ENCODE measurements at places on chromosomes 11 and 22.

DNA sequence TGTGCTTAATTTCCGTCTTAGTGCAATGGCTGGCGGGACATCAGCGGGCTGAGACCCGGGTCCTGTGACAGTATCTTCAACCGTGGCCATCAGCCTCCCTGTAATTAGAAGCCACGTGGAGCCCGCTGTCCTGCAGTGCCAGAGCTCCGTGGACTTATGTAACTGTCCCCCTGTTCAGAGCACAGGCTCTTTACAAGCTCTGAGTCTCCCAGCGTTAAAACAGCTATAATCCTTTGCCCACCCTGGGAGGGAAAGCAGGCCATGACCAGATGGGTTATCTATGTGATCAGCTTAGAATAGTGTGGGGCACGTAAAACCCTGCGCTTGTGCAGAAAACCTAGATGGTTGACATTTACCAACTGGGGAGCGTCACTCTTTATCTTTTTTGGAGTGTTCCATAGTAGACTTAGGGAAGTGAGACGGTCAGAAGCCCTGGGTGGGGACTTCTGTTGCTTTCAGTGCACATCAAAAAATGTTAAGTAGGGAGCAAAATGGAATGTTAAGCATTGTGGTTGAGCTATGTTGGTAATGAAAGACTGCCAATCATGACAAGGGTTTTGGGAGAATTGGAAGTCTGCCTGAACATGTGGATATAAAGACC lies 103.5 kb upstream of the CADM1 start:
- no peak for DNase-seq

DNA sequence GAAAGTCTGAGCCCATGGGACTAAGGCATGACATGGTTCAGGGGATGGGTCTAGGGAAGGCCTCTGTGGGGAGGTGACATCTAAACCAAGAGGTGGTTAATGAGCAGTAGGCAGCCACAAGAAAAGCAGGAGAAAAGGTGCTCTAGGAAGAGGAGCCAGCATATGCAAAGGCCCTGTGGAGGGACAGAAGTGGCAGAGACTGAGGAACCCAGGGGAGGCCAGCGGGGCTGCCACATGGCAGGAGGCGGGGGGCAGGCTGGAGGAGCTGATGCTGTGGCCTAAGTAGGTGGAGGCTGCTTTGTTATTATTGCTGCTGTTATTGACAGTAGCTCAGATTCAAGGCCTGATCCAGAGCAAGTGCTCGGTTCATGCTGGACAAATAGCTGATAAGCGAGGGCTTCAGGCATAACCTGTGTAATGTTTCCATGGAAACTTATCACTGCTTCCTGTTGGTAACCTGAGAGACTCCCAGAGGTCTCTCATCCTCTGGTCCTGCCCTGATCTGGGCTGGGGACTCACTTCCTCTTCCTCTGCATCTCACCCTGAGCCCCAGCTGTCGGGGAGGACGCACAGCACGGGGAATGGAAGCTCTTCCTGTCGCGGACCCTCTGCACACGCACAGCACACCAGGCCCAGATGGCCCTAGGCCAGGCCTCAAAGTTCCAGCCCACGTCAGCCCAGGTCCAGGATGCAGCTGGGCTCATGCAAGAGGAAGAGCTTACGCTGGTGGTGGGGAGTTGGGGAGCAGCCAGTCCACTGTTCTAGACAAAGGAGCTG lies 75.2 kb upstream of the TP53I11 start:
- no peak for DNase-seq

- no peak for DNase-seq
Measured at GRCh38 chr11:223026-223789, 12.9 kb downstream of the SIRT3 start.

- no peak for DNase-seq
Measured at GRCh38 chr22:30668386-30668710, 673 bp upstream of the DUSP18 start.

DNA sequence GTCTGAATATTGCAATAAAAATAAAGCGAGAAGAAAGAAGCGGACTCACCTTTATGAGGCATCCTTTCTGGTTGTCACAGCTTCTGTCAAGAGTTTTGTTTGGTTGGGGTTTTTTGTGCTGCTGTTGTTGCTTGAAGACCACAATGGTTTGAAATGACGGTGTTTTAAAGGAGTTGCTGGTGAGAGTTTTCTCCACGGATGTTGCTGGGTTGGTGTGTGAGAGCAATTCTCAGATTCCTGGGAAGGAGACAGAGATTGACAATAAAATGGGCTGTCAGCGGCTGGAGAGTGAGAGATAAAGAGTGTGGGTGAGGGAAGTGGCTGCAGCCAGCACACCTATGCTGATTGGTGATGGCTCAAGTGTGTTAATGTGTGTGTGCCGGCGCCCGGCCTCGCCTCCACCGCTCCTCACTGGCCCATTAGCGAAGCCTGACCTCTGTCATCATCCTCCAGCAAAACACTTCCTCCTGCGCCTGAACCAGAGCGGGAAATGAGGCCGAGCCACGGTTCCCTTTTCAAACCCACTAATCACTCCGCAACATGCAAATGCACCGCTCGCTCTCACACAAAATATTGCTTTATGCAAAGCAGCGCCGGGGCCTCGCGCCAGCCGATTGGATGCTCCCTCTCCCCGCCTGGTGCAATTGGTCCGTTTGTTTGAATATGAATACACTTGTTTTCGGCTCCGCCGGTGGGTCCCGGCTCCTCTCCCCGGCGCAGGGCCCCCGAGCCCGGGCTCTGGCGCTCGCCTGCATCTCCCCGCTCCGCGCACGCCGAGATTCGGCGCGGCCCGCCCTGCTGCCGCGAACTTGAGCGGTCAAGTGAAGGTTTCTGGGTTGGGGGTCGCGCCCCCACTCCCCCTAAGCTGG lies at the start of gene PAX6:
Gene PAX6 (minus strand): TSS at position 544 of the 869 bp plus-strand sequence. CDS start 4,911 bp downstream, outside the sequence.
- DNase-seq: peak; percentile 18

- DNase-seq: no peak
Measured at GRCh38 chr11:118876286-118876685, 7.4 kb upstream of the CXCR5 start.

DNA sequence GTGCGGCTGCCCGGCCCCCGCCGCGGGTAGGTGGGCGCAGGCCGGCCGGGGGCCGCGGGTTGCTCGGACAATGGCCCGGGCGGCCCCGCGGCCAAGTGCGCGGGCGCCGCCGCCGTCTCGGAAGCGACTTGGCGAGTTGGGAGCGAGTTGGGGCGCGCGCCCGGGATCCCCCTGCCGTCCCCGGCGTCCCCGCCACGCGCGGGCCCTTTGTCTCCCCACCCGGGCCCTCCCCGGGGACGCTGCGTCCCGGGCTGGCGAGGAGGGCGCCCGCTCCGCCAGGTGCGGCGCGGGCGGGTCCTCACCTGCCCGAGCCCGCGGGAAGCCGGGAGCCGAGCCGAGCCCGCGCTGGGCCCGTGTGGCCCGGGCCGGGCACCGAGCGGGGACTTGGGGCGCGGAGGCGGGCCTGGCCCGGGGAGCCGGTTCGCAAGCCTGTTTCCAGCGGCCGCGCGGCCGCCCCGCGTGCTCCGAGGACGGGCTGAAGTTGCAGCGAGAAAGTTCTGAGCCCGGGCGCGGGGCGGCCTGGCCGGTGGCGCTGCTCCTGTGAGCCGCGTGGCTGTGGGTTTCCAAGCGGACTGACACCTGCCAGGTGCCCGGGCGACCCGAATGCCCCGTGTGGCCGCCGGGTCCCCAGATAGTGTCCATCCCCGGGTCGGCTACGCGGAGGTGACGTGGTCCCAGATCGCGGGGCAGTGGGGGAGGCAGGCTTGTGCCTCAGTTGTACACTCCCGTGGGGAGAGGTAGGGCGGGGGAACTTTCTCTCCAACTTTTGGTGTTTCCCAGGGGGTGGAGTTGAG lies 586 bp downstream of the LRP5 start:
- no peak for DNase-seq

All from activated CD4-positive, alpha-beta T cell treated with anti-CD3 and anti-CD28 coated beads, Interleukin-2, amount 50 U/mL, for 24 hours (primary cell).